ENCODE measurements at places on chromosomes 12 and 14. TPM values are rescaled to one million over a fixed set of nuclear protein-coding genes. Genes with fewer than 3 reads are reported as not detected.
A peak's percentile ranks its signal among the peaks of the same experiment; 100 is the strongest.

DNA sequence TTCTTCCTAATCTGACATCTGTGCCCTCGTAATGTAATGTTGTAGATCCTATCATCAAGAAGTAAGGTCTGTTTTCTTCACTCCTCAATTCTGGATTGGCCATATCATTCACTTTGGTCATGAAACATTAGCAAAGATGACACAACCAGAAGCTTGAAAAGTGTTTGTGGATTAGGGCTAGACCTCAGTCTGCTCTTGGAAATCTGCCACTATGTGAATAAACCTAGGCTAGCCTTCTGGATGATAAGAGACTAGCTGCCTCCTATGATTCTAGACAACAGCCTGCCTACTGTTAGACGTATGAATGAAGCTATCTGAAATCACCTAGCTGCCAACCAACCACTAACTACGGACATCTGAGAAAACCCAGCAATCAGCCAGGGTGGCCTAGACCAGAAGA, 38.7 kb upstream of the LYZ start:
- no peak overlapping the region for H3K27ac ChIP-seq
- H3K4me3 ChIP-seq, result no peak overlapping the region
- DNase-seq, result no peak
- no peaks in the 10 kb centered on the region for H3K27me3 ChIP-seq
- no peaks in the 10 kb centered on the region for H3K4me1 ChIP-seq
- no peaks in the 10 kb centered on the region for H3K36me3 ChIP-seq

- H3K27ac ChIP-seq, result no peak overlapping the region
- no peak overlapping the region for H3K4me3 ChIP-seq
- peaks cover 3% of the 10 kb centered on the region for H3K4me1 ChIP-seq
- DNase-seq, result no peak
- no peaks in the 10 kb centered on the region for H3K36me3 ChIP-seq
Observed at GRCh38 chr12:71371122-71371521, 68.5 kb upstream of the LGR5 start.

Gene ERBB3
- total RNA-seq, result 101 TPM

GRCh38 chr12:107347261-107347660, 253.9 kb upstream of the CRY1 start:
- H3K36me3 ChIP-seq, result no peaks in the 10 kb centered on the region
- no peak overlapping the region for H3K27ac ChIP-seq
- H3K4me1 ChIP-seq, result no peaks in the 10 kb centered on the region
- H3K27me3 ChIP-seq, result no peaks in the 10 kb centered on the region

Gene CISTR
- not detected for total RNA-seq

DNA sequence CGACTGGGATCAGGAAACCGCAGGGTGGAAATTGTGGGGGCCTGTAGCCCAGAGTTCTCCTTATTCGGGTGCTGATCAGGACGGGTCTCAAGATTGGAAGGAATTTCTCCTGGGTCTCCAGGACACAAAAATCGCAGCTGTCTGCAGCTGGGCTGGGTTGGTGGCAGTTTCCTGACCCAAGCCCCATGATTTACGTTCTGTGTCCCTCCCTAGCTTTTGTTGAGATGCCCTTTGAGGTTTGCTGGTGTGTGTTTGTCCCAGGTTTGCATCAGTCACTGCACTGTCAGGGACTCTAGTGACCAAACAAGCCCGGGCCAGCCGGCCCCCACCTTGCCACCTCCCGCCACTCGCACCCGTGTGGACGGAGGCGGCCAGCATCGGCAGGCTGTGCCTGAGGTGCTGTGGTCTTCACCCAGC, 89.5 kb downstream of the FBXL14 start:
- H3K4me3 ChIP-seq, result no peak overlapping the region
- H3K4me1 ChIP-seq, result no peaks in the 10 kb centered on the region
- H3K27ac ChIP-seq, result no peak overlapping the region
- DNase-seq, result no peak

- no peaks in the 10 kb centered on the region for H3K36me3 ChIP-seq
- DNase-seq, result no peak
- peaks cover 5% of the 10 kb centered on the region for H3K4me1 ChIP-seq
- H3K4me3 ChIP-seq, result peak overlapping the region; percentile 85
- H3K27ac ChIP-seq, result no peak overlapping the region
- no peaks in the 10 kb centered on the region for H3K27me3 ChIP-seq
Observed at GRCh38 chr12:40105265-40105514, 691 bp downstream of the SLC2A13 start.

GRCh38 chr12:12909995-12910420, 18.6 kb downstream of the GPRC5A start:
- peaks cover 28% of the 10 kb centered on the region for H3K4me1 ChIP-seq
- no peaks in the 10 kb centered on the region for H3K27me3 ChIP-seq
- no peak overlapping the region for H3K4me3 ChIP-seq
- no peaks in the 10 kb centered on the region for H3K36me3 ChIP-seq

DNA sequence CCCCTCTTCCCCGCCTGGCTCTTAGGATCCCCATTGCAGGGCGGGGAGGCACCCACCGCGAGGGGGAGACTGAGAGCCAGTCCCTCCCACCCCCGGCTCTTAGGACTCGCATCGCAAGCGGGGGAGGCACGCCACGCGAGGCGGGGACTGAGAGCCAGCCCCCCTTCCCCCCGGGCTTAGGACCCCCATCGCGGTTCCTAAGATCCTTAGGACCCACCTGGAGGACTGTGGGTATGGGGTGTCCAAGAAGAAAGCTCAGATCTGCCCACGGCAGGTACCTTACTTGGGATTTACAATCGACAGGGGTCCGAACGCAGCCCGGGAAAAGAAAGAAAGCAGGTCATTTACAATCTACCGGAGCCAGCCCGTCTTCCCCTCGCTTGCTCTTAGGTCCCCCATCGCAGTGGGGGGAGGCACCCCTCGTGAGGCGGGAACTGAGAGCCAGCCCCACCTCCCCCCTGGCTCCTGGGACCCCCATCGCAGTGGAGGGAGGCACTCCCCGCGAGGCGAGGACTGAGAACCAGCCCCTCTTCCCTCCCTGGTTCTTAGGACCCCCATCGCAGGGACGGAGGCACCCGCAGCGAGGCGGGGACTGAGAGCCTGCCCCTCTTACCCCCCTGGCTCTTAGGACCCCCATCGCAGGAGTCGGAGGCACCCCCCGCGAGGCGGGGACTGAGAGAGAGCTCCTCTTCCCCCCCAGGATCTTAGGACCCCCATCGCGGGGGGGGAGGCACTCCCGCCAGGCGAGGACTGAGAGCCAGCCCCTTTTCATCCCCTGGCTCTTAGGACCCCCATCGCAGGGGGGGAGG, 43.7 kb downstream of the DDX11 start:
- H3K27me3 ChIP-seq, result peaks cover 3% of the 10 kb centered on the region
- no peak for DNase-seq
- H3K4me3 ChIP-seq, result peak overlapping the region; percentile 40
- H3K36me3 ChIP-seq, result no peaks in the 10 kb centered on the region
- peaks cover 17% of the 10 kb centered on the region for H3K4me1 ChIP-seq

DNA sequence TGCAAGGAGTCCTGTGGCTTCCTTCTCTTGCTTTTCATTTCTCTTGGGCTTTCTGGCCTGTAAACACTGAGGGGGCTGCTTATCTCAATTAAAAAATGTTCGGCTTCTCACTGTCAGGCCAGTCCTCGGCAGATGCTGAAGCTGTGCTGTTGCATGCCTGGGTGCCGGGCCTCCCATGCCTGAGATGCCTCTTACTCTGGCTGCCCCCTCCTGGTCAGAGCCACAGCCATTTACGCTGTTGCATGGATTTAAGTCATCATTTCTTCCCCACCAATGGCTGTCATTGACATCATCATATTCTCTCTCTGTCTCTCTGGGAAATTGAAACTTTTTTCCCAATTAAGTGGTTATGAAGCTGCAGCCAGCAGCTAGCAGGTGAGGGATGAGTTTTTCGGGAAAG, 53.7 kb downstream of the FOXN4 start:
- H3K4me1 ChIP-seq, result no peaks in the 10 kb centered on the region
- no peaks in the 10 kb centered on the region for H3K27me3 ChIP-seq
- DNase-seq, result peak; percentile 43
- H3K27ac ChIP-seq, result no peak overlapping the region
